Left lobe of liver (tissue), 2 donors: ENCODE measurements at places on chromosomes 3 and 15. TPM values are rescaled to one million over a fixed set of nuclear protein-coding genes. Genes with fewer than 3 reads are reported as not detected.

The CYP8B1 gene
- 425 TPM for total RNA-seq

The FXR1 gene
- total RNA-seq: 40.6 TPM

The GOLGA6D gene
- total RNA-seq: 0.45 TPM

The SEMA3F gene
- total RNA-seq: 4.0 TPM

DNA sequence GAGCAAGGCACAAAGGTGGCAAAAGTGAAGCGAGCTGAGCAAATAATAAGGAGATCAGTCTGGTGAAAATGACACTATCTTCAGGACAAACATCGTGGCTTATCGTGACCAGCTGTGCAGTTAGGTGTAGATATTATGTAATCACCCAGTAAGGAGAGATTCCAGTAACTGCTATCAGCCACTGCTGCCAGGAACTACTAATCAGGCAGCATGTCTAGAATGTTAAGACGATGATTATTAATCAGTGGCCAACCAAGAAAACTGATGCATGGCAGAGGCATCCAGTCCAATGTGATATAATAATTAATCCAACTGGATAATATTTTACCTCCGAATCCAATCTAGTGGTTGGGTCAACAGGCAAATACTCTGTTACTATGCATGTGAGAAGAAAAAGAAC is 252.7 kb upstream of the ZPLD1 start:
- no peak for DNase-seq

GRCh38 chr15:58423831-58424608 is 7.8 kb upstream of the LIPC start:
- no peak for DNase-seq

GRCh38 chr3:4497005-4497692 is 4.0 kb downstream of the ITPR1 start:
- no peak for DNase-seq

GRCh38 chr3:76442374-76442915 is 597.5 kb upstream of the ROBO2 start:
- DNase-seq: no peak

The KNG1 gene
- 1,019 TPM for total RNA-seq

- DNase-seq: peak; percentile 82
Measured at GRCh38 chr3:133535971-133536881, 37.3 kb upstream of the CDV3 start.

DNA sequence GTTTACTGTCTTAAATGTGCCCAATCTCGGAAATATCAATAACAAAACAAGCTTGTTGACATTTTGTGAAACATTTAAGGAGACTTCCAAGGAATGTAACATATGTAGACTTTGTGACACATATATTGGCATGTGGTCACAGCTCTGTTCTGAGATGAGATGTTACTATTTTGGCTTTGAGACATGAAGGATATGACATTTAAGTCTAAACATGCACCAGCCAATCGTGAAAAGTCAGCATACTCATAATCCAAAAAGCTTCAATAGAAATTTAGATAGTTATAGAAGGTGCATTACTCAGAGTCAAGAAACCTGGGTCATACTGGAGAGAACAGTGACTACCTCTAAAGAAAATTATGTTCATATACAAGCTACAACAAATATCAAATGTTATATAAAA is 13.4 kb downstream of the COMMD2 start:
- no peak for DNase-seq

The AGBL1 gene
- not detected for total RNA-seq

The IFT57 gene
- total RNA-seq: 3.8 TPM

DNA sequence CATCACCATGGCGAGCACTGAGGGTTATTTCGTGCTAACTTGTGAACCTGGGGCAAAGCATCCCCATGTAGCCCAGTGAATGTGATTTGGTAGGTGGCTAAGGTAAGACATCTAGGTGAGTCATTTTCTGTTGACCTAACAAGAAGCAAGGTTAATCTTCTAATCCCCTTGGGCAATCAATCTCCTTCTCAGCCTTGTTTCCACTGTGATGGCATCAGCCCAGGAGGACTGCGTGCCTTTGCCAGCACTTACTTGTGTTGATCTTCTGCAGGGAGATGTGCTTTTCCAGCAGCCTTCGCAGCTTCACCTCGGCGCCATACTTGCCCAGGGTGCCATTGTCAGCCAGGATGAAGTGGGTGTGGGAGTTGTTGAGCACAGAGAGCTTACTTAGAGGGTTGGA is 35.7 kb downstream of the TRPM1 start:
- DNase-seq: no peak

DNA sequence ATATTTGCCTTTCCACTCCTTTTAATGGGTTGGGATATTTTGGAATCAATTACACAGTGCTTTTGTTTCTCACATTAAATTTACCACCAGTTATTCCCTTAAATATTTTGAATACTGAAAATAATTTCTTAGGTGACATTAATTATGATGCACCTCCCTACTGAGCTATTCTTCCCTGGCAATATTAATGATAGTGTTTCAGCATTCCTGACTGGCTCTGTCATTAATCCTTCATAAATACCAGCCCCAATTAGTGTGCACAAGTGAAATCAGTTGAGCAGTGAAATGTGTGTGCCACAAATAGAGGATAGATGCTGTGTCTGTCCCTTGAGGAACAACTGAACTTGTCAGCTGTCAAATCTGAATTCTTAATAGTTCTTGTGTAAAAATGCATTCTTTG is 304.0 kb downstream of the CACNA2D3 start:
- no peak for DNase-seq

DNA sequence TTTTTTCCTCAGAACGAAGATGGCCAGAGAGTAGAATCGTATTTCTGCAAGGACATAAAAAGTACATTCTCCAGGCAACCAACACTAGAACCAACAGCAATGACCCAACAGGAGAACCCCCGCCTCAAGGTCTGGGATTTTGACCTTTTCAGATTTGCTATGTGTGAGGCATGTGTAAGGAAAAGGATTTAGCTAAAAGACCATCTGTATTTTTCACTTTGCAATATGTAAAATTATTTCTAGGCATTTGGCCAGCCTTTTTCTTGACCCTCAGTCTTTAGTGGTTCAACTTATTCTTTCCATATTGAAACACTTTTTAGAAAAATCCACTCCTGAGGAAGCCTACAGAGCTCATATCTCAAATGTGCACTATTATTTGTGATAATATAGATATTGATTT is 219.2 kb upstream of the GOLGA6L4 start:
- no peak for DNase-seq

- peak; percentile 51 for DNase-seq
Measured at GRCh38 chr15:45714590-45715488, 80.0 kb downstream of the SQOR start.

GRCh38 chr3:54575618-54575960 is 352.3 kb downstream of the LRTM1 start:
- DNase-seq: no peak

DNA sequence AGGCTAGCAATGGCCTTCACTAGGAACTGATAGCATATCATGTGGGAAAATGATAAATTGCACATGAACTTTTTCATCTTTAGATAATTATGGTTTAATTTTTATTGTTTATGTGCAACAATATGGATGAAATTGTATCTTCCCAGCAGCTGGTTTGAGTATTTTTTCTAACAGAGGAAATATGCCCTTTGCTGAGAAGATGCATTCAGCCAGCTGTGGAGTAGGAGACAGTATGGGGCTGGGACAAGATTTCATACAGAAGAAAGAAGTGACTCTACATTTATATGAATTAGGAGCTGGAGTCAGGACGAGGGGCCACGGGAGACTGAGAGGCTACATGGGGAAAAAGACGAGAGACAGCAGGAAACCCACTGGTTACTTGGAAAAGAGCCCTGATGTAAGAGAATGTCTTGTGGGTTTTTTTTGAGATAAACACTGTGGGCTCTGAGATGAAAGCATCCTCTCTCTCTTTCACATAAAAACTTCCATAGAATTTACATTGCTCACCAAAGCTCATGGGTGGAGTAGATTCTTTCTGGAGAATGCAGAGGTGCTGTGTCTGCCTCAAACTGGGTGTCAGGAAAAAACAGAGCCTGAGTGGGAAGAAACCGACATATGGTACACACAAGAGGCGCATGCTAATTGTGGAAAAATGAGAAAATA is 115.2 kb upstream of the PDZRN3 start:
- DNase-seq: no peak

GRCh38 chr3:61233746-61234145 is 17.5 kb downstream of the FHIT start:
- DNase-seq: no peak

DNA sequence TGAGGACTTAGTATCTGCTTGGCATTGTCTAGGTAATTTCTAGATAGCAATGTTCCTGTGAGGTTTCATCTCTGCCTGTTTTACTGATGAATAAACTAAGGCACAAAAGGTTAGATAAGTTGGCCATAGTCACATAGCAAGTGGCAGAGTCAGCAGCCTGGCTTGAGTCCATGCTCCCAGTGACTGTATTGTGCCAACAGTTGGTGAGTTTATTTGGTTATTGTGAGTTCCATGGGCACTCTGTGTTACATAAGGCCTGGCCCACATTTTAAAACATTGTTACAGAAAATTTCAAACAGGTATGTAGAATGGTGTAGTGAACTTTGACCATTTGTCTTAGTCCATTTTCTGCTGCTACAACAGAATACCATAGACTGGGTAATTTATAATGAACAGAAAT is 15.2 kb downstream of the MCM2 start:
- DNase-seq: peak; percentile 92

The GOLGA8M gene
- 6.8 TPM for total RNA-seq

GRCh38 chr3:119809249-119810017 is 27.5 kb downstream of the NR1I2 start:
- no peak for DNase-seq

The MPI gene
- 33.4 TPM for total RNA-seq

GRCh38 chr3:135992072-135992471 is 26.5 kb downstream of the PPP2R3A start:
- no peak for DNase-seq
